HFFc6 (cell line): ENCODE measurements at places on chromosomes 12 and 14. TPM values are rescaled to one million over a fixed set of nuclear protein-coding genes. Genes with fewer than 3 reads are reported as not detected.

DNA sequence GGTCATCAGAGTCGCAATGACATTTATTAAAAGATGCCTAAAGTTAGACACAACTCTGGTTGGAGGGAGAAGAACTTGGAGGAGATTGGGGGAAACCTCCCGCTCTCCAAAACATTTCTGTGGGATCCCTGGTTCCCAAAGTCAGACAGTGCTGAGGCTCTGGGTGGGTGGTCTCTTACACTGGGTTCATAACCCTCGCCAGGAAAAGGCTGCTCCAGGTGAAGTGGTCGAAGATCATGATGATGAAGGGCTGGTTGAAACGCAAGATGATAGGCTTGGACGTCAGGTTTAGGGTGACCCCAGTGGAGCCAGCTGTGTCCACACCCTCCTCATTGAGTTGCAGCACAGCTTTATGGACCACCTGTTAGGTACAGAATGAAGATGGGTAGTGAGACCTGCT is 11.2 kb upstream of the SERPINA10 start:
- DNase-seq: no peak

GRCh38 chr14:44785096-44785495 is 176.7 kb downstream of the KLHL28 start:
- DNase-seq: no peak

DNA sequence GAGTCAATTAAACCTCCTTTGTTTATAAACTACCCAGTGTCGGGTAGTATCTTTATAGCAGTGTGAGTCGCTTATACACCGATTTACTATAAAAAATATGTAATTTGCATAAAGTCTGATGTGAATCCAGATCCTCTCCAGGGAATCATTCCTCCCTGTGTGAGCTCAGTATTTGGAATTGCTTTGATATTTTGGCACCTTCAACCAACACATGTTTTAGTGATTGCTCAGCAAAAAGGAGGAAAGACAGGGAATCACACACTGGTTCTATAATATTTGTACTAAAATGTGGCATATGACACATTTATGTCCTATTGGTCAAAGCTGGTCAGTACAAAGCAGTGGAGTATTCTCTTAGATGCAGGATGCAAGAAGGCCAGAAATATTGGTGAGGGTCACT is 703.9 kb upstream of the ATXN7L3B start:
- no peak for DNase-seq

TSPAN19 gene
- total RNA-seq: not detected in 3 replicates

DNA sequence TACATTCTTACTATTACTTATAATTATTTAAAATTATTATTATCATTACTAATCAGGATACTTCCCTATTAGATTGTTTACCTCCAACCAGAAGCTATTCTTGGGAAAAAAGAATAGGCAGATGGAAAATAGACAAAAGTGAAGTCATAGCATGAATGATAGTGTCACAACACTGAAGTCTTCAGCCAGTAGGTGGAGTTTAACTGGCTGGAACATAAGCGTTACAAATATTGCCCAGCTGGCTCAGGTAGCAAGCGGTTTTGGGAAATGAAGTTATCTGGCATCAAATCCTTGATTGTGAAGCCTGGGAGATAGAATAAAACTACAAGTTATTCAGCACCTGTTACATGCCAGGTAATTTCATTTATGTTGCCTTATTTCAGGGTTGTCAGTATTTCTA is 762.9 kb downstream of the C12orf50 start:
- DNase-seq: no peak

DNA sequence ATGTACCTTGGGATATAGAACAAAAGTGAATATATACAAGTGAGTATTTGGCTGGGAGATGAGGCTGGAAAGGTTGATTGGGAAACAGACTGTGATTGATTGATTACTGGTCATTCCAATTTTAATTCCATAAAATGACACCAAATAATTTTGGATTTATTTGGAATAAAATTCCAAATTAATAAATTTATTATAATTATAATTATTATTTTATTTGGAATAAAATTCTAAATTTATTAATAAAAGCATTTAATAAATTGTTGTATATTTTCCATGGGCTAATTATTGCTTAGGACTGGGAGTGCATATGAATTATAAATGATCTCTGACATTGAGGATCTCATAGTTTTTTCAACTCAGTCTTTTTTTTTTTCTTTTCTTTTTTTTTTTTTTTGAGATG is 51.7 kb downstream of the KANSL2 start:
- no peak for DNase-seq

- no peak for DNase-seq
Observed at GRCh38 chr12:58034311-58034710, 92.9 kb downstream of the ATP23 start.

DNA sequence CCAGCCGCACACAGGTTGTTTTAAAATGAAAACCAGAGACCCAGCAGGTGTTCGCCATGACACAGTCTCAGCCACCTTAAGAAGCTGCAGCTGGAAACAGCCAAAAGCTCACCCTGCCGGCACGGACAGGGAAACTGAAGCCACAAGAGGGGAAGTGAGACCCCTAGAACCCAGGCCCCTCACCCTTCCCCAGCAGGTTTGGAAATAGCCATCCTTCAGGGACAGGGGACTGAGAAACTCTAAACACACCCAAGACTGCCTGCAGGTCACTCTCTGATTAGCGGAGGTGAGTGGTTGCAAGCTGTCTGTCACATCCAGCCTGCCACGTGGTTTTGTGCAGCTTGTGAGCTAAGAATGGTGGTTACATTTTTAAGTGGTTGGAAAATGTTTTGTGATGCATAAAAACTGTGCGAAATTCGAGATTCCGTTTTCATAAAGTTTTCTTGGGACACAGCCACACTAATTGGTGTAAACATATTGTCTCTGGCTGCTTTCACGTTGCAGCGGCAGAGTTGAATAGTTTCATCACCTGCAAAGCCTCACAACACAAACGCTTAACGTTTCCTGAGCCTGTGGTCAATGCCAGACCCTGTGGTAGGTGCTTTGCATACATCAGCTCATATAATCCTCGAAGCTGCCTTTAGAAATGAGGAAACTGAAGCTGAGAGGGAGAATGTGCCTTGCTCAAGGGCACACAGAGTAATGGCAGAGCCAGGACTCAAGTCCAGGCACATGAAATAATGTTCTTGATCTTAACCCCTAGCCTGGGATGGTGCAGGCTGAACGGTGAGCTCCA is 1.7 kb upstream of the SELPLG start:
- no peak for DNase-seq

POTEG gene
- not detected in 3 replicates for total RNA-seq

GRCh38 chr12:65672441-65672840 is 151.8 kb upstream of the HMGA2 start:
- no peak for DNase-seq

DNA sequence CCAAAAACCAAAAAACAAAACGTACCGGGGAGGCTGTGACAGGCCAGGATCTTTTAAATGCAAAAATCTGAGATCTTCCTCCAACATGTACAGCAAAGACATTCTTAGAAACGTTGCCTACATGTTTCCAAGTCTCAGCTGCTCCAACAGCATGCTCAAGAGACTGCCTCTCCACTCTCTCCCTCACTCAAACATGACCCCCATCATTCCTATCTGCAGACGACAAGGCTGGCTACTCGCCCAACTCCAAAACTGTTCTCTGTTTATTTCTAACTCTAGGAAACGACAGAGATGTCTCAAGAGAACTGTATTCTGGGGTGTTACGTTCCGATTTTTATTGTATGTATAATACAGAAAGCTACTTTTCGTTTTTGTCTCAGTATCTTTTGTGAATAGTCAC is 57.5 kb upstream of the TMCC3 start:
- peak; percentile 0 for DNase-seq

DNA sequence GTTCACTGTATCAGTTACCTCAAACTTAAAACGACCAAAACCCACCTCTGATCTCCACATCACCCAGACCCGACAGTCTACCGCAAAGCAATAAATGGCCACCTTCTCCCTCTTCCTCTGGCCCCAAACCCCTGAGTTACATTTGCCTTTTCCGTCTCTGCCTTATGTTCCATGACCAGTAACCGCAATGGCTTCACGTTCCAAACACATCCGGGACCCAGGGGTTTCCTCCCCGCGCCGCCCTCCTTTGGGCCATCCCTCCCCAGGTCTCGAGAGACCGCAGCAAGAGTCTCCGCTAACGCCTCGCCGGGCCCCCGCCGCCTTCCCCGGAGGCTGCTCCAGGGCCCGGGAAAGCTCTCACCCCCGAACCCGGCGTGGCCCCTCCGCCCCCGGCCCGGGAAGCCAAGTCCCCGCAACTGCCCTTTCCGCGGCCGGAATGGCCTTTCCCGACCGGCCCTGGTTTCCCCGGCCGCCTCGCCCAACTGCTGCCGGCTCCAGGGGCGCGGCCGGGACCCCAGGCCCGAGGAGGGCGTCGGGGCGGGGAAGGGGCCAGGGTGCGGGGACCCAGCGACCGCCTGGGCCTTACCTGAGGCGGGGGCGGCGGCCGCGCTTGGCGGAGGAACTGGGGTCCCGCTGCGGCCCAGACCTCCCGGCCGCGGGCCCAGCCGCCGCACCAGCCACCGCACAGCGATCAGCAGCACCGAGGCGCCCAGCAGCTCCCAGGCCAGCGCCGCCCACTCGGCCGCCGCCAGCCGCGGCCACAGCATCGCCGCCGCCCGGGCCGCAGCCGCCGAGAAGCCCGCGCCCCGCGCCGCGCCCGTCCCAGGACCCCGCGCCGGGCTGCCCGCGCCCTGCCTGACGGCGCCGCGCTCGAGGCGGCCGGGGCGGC is at the start of gene ANKLE2:
ANKLE2 (minus strand) TSS at position 801 of the 889 bp plus-strand sequence; CDS start at position 767, 34 bp downstream.
- peak; percentile 67 for DNase-seq

GYS2 gene
- not detected in 2 replicates for total RNA-seq

SLCO1B1 gene
- total RNA-seq: not detected in 2 replicates

PZP gene
- total RNA-seq: not detected in 3 replicates

GRCh38 chr14:58285132-58285531 is 13.2 kb upstream of the ARID4A start:
- no peak for DNase-seq

DNA sequence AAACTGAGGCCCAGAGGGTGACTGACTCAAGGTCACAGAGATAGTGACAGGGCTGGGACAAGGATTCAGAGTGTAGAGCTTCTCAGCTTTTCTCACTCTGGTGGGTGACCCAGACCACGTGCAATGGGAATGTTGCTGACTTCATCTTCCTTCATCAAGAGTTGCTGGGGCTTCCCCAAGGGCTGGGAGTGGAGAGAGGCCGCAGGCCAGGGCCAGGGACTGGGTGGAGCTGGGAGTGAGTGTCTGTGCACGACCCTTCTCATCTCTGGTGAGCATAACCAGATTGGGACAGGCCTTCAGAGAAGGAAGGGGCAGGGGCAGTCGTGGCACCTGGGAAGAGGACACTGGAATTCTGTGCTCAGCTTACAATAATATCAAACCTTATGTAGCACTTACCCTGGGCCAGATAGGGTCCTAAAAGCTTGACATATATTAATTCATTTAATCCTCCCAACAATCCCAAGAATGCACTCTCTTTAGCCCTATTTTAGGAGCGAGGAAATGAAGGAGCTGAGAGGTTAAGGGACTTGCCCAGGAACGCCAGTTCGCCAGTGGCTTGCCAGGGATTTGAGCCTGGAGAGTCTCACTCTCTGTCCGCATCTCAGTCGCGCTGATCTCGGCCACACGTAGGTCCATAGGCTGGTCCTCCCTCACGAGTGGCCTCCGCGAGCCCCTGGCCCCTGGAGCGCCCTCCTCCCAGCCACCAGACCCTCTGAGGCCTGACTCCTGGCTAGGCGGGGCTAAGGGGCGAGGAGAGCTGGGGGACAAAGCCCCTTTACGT is 15.8 kb downstream of the KRT18 start:
- DNase-seq: no peak

- no peak for DNase-seq
Observed at GRCh38 chr12:109555431-109556315, 17.6 kb downstream of the MMAB start.

NID2 gene
- 87.2 to 114 TPM (median 104 TPM) in 3 replicates for total RNA-seq

GRCh38 chr12:99984271-99985128 is at the start of gene ANKS1B:
TSS of gene ANKS1B (minus strand) at chr12:99984936. CDS start at chr12:99984237, 699 bp downstream.
- no peak for DNase-seq

- no peak for DNase-seq
Observed at GRCh38 chr14:89391123-89391522, 25.9 kb downstream of the FOXN3 start.

- peak; percentile 72 for DNase-seq
Observed at GRCh38 chr14:103136388-103137271, 13.4 kb downstream of the TNFAIP2 start.

- peak; percentile 95 for DNase-seq
Observed at GRCh38 chr12:92759634-92760268, 57.0 kb downstream of the PLEKHG7 start.

GRCh38 chr14:69586404-69586803 is 11.7 kb upstream of the CCDC177 start:
- no peak for DNase-seq

DNA sequence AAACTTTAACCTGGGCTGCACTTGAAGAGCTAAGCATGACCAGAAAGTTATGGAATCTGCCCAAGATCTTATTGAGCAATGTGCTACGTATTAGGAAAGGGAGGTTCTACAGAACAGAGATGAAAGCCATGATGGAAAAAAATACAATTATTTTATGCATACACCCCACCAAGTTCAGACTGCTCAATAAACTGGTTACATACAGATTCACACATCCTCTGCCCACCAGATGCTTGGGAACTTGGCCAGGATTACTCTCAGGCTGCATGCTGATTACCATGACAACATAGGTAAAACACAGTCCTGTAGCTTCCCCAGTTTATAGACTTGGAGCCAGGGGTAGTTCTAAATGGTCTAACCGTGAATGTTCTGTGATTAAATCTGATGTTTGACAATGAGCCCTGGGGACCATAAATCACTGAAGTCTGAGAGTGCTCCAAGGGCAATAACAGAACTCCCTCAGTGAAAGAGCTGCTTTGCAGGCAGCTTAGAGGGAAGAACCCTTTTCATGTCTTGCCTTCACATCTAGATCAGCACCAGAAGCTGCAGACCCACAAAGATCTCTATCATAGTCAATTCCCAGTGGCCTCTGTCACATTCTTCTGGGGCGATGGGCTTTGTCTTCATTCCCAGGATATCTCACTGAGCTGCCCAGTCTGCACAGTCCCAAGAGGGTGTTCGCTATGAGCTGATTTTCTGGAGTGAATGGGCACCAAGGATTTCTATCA is 232.2 kb downstream of the EMP1 start:
- no peak for DNase-seq
